CD8-positive, alpha-beta T cell (primary cell): ENCODE measurements at places on chromosomes 11 and 22.

- DNase-seq = no peak
Measured at GRCh38 chr22:38923463-38924346, 33.7 kb upstream of the APOBEC3A start.

- no peak for DNase-seq
Measured at GRCh38 chr11:8601376-8602133, 7.5 kb upstream of the STK33 start.

DNA sequence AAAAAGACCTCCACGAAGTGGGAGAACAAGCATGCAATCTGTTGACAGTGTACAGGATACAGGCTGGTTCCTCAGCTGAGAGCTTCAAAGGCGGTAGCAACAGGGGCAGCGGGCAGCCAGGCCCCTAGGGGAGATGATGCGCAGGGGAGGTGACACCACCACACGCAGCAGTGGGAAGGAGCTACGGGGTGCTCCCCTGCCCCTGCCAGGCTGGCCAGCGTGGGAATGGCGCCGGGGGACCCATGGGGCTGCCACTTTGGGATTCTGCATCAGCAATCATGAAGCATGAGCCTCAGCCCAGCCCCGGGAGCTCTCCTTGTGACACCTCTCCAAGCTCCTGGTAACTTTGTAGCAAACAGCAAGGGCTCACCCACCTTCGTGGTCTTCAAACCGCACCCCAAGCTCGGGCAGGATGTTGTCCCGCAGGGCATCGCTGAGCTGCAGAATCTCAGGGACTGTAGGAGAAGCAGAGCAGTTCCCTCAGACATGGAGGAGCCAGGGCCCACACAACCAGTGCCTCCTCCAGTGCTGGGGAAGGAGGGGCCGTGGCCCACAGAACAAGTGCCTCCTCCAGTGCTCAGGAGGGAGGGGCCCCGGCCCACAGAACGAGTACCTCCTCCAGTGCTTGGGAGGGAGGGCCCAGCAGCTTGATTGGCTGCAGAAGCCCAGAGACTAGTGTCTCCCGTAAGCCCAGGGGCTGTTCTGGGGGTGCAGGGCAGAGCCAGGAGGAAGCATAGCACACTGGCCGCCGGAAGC is 14.6 kb upstream of the NAP1L4 start:
- DNase-seq = peak; percentile 75

DNA sequence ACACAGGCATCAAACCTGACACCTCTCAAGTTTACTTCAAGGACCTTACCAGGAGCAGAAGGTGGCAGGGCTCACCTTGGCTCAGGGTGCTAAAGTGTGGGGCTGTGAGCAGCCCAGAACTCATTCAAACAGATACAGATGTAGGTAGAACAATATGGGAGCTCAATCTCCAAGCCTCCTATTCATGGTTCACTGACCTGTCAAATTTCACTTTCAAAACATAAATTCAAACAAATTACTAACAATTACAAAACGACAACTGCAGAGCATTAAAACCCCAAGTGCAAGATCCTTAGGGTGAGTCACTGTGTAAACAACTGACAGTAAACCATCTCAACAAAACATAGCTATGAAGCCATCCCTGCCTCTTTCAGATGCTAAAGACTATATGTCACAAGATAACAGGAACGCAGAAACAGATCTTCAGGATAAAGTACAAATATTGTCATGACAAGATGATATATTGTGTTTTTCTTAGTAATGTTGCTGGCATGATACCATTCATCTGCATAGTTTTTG is 303.5 kb upstream of the ANO3 start:
- DNase-seq = no peak

DNA sequence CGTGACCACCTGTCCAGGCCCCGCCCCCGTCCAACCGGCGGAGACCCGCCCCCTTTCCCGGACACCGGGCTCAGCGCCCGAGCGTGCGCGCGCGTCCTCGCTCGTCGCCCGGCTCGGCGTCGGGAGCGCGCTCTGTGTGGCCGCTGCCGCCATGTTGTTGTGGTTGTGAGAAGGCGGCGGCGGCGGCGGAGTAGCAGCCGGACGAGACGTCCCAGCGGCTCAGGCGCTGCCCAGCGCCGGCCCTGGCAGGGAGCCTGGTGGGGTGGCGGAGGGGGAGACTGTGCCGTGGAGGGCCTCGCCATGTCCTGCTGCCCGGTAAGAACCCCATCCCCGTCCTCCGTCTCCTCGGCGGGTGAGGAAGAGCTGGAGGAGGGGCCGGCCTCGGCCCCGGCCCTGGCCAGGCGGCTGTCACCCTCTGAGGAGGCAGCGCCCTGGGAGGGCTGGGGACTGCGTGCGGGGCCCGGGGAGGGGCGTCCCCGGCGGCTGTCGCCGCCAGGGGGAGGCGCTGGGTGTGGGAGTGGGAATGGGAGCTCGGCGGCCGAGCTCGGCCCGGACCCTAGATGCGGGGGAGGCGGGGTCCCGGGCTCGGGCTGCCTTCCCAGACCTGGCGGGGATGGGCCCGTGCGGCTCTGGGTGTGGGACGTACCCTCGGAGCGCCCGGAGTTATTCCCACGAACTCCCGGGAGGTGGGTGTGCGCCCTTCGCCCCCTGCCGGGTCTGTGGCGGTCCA is at the start of gene MTMR3:
Gene MTMR3 (plus strand): TSS at position 130 of the 730 bp plus-strand sequence. CDS start 87,886 bp downstream, outside the sequence.
- DNase-seq = peak; percentile 94

GRCh38 chr11:28209906-28210305 is 101.7 kb downstream of the METTL15 start:
- no peak for DNase-seq
